ENCODE measurements at places on chromosomes 1 and 21.

DNA sequence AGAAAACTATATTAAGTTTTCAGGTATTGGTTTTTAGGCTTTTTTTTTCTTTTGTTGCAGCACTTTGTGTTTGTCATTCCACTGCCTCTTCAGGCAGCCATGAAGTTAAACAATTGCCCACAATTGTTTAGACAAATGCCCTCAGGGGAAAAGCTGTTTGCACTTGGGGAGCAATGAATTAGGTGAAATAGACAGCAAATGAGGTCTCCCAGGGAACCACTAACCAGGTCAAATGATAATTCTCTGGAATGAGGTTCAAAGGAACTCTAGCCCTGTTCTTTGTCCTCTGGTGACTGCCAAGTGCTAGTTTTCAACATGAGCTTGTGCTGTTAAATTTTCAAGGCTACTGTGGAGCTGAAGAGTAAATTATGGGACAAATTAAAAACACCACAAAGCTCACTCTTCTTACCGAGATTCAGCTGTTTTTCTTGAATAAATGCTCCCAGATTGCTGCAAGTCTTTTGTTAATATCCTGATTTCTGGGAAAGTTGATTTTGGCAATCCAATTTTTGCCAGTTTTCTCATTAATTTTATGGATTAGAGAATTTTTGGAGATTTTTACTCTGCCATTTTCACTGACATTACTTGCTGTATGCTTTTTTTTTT is 15.1 kb upstream of the MAB21L3 start:
- peak; percentile 10 for DNase-seq

- DNase-seq = no peak
Observed at GRCh38 chr1:204463125-204464060, 31.2 kb downstream of the PIK3C2B start.

DNA sequence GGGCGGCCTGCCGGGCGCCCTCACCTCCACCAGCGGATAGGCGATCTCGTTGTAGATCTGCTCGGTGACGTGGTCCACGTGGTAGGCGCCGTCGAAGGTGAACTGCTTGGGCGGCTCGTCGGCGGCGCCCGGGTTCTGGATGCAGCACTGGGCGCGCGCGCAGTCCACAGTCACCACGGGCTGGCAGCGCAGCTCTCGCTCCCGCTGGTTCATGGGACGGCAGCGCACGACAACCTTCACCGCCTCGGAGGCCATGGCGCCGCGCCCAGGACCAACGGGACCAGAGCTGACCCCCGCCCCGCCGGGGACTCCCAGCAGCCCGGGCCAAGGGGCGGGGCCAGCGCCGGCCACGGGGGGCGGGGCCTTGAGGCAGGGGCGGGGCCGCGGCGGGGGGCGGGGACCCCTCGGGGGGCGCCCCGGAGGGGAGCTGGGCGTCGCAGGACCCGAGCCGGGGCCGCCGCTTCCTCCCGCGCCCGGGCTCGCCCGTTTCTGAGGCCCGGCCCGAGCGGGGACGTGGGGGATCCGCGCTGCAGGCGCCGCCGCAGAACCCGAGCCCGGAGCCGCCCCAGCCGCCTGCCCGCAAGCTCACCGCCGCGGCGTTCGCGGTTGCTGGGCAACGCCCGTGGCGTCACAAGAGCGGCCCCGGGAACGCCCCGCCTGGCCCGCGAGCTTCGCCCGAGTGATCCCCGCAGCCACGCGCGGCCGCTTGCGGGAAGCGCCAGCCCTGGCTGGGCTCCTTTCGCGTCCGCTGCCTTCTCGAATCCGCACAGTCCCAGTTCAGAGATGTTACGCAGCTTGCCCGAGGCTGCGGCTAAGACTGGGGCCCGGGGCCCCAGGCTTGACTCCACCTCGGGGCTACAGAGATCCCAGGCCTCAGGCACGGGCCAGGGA is at the start of gene KIF17:
Gene KIF17, minus strand, starts transcription at position 556 of the 891 bp plus-strand sequence. Its CDS starts 301 bp downstream, at position 255.
- DNase-seq = peak; percentile 84

DNA sequence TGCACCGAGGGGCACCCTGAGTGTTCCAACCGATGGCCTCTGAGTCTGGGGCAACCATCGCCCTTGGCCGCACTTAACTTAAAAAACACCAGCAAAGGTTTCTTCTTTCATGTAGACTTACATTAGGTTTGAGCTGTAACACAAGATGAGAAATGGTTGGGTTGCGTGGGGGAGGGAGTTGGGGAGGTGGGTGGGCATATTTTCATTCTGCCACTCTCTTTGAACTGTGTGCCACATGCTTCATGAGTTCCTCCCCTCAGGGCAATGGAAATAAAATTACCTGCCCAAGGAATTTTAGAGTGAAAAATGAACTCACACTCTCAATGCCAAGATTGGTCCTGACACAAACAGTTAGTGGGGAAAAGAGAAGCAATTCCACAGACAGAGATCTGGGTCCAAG is 430.1 kb upstream of the USP24 start:
- DNase-seq = no peak

- peak; percentile 51 for DNase-seq
Observed at GRCh38 chr1:89598450-89599331, 34.2 kb upstream of the LRRC8C start.

GRCh38 chr21:18819507-18819906 is 415.9 kb upstream of the TMPRSS15 start:
- DNase-seq = no peak
